ENCODE measurements at places on chromosomes 1 and 21.

DNA sequence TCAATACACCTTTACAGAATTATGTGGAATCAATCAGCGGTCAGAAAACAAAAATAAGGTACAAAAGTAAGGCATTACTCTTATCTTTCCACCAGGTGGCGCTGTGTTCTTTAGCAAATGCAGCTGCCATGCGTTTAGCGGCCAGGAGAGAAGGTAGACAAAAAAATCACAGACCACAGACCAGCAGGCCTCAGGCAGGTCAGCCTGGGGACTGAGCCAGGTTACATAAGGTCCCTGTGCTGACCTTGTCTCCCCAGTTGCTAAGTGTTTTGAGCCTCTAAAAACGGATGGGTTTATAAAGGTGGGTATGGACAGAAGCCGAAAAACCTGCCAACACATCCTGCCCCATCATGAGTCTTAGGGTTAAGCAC, 2.8 kb downstream of the RGS16 start:
- peak; percentile 81 for DNase-seq

GRCh38 chr1:21573971-21574465, 64.8 kb downstream of the ALPL start:
- peak; percentile 94 for DNase-seq

DNA sequence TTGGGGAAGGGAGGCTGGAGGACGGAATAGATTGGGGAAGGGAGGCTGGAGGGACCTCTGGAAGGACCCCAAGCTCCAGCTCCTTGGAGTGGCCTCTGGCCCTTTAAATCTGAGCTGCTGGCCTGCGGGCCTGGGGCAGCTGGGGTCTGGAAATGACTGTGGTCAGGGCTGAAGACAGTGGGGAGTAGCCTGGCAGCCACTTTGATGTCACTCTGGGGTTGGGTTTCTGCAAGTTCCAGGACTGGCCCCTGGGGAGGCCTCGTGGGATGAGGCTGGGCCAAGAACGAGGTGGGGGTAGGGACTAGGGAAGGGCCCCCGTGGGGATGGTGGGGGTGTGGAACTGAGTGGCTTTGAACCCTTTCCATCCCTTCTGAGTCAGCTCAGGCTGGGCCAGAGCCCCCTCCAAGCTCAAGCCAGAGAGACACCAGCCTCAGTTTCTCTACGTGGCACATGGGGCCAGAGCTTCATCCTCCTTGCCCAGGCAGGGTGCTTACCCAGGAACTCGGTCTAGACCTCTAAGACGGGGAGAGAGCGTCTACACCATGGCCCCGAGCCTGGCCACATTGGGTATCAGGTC, 59.7 kb downstream of the ALPL start:
- no peak for DNase-seq

DNA sequence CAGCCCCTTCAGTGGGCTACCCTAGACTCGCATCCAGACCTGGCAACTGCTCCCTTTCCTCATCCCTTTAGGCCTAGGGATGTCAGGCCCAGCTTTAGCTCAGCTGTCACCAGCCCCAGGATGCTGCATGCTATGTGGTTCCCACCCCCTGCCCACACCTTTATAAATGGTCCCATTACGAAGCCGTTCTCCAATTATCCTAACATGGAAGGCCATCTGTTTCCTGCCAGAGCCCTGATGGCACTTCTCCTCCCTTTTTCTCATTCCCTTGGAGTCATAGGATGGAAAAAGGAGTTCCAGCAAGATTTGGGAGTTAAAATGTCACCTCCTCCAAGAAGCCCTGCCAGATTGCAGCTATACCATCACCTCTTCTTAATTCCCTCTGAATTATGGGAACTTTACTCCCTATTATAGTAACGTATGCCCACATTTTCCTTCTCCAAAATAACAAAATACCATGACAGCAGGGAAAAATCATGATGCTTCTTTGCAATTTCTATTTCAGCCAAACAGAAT, 205.0 kb upstream of the GRIK3 start:
- DNase-seq, result no peak

- no peak for DNase-seq
Observed at GRCh38 chr1:44820328-44821239, 12.3 kb downstream of the BTBD19 start.

GRCh38 chr1:7248549-7249199, 463.4 kb downstream of the CAMTA1 start:
- no peak for DNase-seq

DNA sequence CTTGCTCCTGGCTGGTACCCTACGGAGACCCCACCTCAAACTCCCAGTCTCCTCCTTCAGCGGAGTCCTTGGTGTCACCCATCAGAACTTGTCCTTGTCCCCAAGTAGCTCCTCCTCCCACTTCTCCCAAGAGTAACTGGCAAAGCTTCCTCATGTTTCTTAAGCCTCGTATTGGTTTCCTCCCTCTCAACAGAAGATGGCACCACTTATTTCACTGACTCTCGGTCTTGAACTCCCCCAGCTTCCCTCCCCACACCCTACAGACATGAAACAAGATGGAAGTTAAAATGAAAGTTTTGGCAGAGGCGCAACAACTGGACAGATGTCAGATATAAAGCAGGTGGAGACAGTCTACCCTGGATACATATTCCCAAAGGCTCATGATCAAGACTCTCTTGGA, 13.4 kb downstream of the RAB7B start:
- DNase-seq, result no peak

DNA sequence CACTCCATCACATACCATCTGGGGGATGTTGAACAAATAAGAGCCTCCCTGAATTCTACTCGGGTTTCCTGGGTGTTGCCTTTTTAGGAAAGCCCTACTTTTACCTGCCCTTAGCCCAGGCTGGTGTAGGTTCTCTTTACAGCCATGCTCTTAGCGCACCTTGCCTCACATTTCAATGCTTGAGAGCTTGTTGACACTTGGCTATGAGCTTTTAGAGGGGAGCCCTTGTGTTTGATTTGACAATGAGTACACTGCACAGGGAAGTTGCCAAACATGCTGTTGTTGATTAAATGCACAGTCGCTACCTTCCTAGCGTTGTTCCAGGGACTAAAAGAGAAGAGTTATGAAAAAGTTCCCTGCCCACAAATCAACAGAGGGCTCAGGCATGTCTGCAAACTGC, 103.8 kb downstream of the TRABD2B start:
- peak; percentile 6 for DNase-seq

DNA sequence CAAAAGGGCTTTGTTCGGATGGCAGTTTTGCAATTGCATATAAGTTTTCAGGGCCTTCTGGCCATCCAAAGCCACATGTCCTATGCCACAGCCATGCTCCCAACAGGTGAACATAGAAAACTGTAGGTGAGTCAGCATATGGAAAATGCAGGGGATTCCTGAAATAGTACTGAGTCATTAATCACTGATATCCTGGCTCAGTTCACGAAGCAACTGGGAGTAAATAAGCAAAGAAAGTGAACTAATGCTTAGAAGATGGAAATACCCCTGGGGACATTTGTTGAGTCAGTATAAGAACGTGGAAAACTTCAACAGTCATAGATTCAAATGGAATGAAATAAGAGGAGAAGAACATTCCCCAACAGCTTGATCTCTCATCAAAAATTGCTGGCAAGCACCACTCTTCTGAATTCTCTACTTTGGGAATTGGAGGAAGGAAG, 148.9 kb upstream of the RUNX1 start:
- DNase-seq, result no peak

Measured in NCI-H1105 (cell line).